Karpas-422 (cell line): ENCODE measurements at places on chromosomes 12 and 14. TPM values are rescaled to one million over a fixed set of nuclear protein-coding genes. Genes with fewer than 3 reads are reported as not detected.

The ACSM4 gene
- total RNA-seq = not detected in 2 replicates

- no peak overlapping the region for H3K27ac ChIP-seq
- H3K4me1 ChIP-seq = peaks cover 12% of the 10 kb centered on the region
- no peak overlapping the region for H3K4me3 ChIP-seq
- no peaks in the 10 kb centered on the region for H3K27me3 ChIP-seq
- H3K36me3 ChIP-seq = no peaks in the 10 kb centered on the region
Measured at GRCh38 chr12:68240975-68241374, 12.4 kb downstream of the IL22 start.

- no peaks in the 10 kb centered on the region; the same call in 1 of the 2 replicates for H3K27me3 ChIP-seq
- H3K4me3 ChIP-seq = no peak overlapping the region
- H3K36me3 ChIP-seq = no peaks in the 10 kb centered on the region
- H3K4me1 ChIP-seq = no peaks in the 10 kb centered on the region
- H3K27ac ChIP-seq = no peak overlapping the region
Measured at GRCh38 chr12:43180242-43180641, 371.8 kb downstream of the ADAMTS20 start.

- no peaks in the 10 kb centered on the region for H3K4me1 ChIP-seq
- H3K27me3 ChIP-seq = no peaks in the 10 kb centered on the region
- no peak overlapping the region for H3K4me3 ChIP-seq
- no peak for DNase-seq
- H3K36me3 ChIP-seq = no peaks in the 10 kb centered on the region
- H3K27ac ChIP-seq = no peak overlapping the region
Measured at GRCh38 chr12:72236071-72236705, 36.0 kb upstream of the TRHDE start.

DNA sequence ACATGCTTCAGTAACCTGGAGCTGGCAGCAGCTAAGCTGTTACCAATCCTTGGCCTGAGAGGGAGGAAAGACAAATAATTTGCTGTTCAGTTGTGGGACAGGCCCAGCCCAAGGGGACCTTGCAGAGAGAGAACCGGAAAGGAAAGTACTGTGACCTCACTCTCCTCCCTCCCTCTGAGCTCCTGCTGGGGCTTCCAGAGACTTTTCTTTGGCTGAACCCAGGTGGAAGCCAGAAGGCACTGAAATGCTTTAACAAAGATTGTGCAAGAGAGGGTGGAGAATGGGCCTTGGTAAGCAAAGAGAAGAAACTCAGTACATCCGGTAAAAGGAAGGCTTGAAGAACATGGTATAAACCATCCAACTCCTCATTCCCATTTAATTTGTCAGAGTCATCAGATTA, 457.1 kb downstream of the GLT1D1 start:
- H3K27me3 ChIP-seq = no peaks in the 10 kb centered on the region
- H3K36me3 ChIP-seq = no peaks in the 10 kb centered on the region
- H3K4me1 ChIP-seq = no peaks in the 10 kb centered on the region
- no peak overlapping the region for H3K27ac ChIP-seq
- DNase-seq = no peak
